ENCODE measurements at places on chromosomes 5 and 9. TPM values are rescaled to one million over a fixed set of nuclear protein-coding genes. Genes with fewer than 3 reads are reported as not detected.
A peak's percentile ranks its signal among the peaks of the same experiment; 100 is the strongest.

DNA sequence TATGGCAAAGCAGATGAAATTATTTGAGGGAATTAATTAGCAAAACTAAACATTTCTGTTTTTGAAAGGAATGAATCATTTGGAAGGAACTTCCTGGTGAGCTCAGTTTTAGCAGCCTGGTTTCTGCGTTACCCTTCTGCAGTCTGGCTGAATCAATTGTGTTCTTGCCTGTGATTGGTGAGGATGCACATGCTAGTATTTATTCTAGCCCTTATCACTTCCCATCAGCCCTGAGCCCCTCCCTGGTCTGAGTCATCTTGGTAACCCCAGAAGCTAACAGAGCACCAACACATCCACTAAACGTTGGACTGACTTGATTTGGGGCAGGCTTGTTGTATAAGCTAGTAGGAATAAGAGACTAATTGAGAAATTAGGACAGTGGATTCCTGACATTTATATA lies 6.6 kb downstream of the TJP2 start:
- DNase-seq, result peak; percentile 80

Gene EMB
- 4.1 TPM for total RNA-seq

- DNase-seq, result peak; percentile 1
Measured at GRCh38 chr5:1005904-1006655, 2.5 kb upstream of the NKD2 start.

DNA sequence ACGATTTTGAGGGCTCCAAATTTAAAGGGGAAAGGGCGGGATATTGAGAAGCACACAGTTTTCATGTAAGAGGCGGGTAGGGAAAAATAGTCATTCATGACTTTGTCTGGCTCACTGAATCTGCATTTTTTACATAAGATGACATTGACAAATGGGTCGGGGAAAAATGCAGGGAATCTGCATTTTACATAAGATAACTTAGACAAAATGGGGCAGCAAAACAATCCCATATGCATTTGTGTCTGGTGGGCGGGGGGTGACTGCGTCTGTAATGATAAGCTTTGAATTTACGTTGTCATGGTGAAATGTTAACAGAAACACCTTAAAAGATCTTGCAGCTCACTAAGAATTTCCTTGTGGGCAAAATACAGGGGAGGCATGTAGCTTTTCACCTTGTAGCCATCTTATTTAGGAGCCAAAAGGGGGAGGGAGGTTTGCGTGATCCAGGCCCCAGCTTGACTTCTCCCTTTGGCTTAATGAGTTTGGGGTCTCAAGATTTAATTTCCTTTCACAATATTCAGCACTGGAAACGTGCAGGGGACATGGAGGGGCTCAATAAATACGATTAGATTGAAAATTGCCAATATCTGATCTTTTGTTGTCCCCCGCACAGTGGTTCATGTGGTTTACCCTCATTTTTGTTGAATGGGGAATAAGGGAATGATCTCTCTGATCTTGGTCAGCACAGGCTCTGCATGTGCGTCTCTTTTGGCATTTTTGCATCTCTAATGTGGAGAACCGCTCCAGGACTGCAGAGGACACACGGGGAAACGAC lies 41.1 kb upstream of the GADD45G start:
- DNase-seq, result no peak

- no peak for DNase-seq
Measured at GRCh38 chr5:998246-999031, 10.2 kb upstream of the NKD2 start.

Gene REXO4
- total RNA-seq, result 36.0 TPM

DNA sequence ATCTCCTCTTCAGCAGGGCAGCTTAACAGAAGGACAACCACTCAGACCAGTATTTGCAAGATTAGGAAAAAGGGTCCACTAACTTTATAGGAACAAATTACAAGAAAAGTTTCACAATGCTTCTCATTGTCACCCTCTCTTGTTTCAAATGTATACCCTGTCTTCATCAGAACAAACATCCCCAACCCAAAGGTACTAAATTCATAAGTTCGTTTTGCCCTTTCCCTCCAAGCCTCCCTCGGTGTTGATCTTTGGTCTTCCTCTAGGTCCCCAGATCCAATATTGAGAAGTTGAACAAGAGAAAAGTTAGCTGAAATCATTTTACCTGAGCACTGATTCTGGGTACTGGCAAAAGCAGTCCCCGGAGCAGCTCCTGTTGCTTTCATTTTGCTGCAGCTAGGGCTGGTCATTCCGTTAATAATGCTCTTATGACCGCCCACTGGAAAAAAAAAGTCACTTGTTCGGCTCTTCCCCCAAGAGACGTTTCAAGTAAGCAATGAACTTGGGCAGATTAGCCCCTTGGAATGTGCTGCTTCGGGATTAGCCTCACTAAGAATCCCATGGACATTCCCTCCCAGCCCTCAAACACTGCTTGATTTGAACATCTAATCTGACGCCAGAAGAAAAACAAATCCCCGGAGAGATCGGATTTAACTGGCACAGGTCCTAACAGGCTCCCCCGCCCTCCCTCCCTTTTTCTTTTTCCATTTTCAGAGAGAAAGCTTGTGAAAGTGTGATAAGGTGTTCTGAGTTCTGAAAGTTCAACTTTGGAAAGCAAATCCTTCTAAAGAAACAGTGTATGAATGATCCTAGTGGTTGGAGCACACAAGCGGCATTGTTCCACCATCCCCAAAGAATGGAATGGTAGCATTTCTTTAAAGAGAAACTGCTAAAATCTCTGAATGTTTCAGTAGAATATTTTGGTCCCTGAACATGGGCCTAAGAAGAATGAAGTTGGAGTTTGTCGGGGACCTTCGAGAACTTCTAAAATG lies 252.5 kb downstream of the TRPM3 start:
- peak; percentile 1 for DNase-seq

Gene SLC36A2
- total RNA-seq, result not detected

Gene GAS1
- 12.4 TPM for total RNA-seq

Gene DPM2
- 38.9 TPM for total RNA-seq

- DNase-seq, result no peak
Measured at GRCh38 chr9:83992407-83992806, 11.8 kb downstream of the RMI1 start.

GRCh38 chr9:81410201-81410600 lies 279.1 kb downstream of the TLE1 start:
- DNase-seq, result peak; percentile 30

DNA sequence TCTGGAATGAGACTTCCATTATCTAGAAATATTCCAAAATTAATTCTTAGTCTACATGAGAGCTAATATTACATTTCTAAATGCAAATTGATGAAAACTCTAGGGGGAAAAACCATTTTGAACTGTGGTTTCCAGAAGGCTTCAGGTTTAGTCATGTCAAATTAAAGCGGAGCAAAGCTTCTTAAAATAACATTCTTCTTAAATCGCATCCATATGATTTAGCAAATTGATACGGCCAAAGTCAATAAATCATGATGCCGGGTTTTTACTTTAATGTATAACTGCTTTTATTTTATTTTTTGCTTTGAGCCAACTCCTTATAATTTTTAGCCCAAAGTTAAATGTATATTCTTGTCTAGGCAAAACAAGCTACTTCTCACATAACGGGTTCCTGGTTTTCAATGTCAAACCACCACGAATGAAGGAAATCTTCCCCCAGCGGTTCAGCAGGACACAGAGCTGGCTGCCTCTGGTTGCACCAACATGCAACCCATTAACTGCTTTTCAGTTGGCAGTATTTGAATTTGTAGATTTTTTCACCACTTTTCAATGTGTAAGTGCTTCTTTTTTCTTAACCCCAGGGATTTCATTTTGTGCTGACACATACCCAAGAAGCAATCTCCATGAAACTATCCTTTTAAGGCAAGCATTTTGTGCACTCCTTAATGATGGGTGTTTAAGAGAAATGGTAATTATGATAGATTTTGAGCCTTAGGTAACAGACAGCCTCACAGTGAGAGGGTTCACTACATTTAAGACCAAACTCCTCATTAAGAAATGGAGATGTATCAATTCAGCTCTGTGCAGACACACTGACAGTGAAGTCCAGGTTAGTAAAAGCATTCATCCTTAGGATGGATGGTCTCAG lies 35.5 kb downstream of the EFNA5 start:
- DNase-seq, result no peak

Gene PAPPA
- total RNA-seq, result 0.10 TPM

DNA sequence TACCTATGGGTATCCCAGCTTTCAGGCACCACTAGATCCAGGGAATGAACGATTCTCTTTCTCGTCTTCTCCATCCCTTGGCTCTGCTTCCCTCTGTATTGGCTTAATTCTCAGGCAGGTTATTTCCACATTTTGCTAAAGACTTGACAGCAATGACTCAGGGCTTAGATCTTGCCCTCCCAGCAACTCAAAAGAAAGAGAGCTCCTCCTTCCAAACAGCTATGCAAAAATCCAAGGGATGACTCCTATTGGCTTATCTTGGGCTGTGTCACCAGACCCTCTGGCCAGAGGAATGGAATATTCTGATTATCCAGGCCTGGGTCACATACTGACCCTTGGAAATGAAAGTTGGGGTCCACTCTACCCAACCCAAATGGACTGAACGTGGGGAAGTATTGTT lies 270.2 kb downstream of the NTRK2 start:
- no peak for DNase-seq

DNA sequence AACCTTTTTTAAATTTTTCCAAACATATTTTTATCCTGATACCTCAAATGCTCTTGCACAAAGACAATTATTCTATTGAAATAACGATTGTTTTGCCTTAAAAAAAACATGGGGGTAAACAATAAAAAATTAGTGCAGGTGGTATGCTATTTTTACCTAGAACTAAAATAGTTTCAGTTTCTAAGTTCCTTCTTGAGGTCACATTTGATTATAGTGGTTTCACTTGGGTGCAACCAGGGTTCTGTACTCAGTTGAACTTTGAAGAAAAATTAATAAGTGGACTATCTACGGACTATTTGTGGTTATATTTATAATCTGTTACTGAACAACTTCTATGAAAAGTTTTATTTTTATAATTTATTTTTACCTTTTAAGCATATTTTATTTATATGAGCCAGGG lies 387.1 kb upstream of the IZUMO3 start:
- no peak for DNase-seq

Gene CDH6
- 242 TPM for total RNA-seq

- no peak for DNase-seq
Measured at GRCh38 chr5:137309290-137309689, 189.8 kb downstream of the SPOCK1 start.

Gene F2RL1
- 1.2 TPM for total RNA-seq

Gene LURAP1L
- 67.0 TPM for total RNA-seq

- no peak for DNase-seq
Measured at GRCh38 chr9:89742660-89743059, 137.8 kb downstream of the GADD45G start.

DNA sequence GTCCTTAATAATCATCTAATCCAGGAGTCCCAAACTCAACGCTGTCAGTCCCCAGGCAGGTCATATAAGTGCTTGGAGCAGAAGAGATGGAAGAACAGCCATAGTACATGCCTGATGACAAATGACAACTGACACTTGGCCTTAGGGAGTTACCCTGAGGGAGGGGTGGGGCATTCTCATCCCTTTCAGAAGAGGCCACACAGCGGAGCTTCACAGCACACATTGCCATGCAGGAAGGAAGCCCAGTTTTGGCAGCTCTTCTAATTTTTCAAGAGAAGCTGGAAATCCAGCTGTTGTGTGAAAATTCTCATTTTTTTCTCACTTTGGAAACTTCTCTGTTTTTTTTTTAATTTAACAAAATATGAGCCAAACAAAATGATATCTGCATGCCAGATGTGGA lies 89.0 kb downstream of the ASTN2 start:
- no peak for DNase-seq

DNA sequence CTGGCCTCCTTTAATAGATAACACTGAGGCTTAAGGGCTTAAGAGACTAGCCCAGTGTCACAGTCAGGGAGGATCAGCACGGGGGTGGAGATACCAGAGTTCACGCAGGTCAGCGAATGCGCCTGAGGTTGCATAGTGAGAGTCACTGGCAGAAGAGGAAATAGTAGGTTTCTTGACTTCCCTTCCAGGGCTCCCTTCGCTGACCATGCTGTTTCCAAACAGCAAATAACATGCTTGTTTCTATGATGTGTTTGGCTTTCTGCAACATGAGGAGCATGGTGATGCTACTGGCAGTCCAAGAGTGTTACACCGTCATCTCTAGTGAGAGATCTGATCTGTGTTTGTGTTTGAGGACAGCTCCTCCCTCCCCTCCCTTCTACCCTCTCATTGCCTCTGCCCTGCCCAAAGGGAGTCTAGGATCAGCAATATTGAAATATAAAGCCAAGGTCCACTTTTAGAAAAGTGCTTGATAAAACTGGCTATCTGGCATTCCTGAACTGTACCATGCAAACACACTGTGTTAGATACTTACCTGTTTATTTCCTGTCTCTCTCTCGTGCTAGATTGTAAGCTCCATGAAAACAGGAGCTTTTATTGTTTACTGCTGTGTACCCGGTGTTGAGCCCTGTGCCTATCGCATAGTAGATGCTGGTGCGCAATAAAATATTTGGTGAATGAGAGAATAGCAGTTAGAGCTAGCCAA lies 12.3 kb downstream of the TLE4 start:
- no peak for DNase-seq

DNA sequence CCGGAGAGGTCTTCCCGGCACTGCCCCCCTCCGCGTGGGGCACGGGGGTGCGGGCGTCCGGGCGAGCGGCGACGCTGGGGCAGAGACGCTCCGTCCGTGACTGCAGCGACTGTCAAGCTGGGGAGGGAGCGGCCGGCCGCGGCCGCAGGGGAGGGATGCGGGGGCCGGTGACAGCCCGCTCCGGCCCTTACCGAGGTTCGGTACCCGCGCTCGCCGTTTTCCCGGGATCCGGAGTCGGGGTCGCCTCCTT lies 400 bp downstream of the KDM4C start:
- DNase-seq, result peak; percentile 4

- no peak for DNase-seq
Measured at GRCh38 chr5:80070338-80071056, 35.3 kb downstream of the THBS4 start.

- DNase-seq, result no peak
Measured at GRCh38 chr5:105836268-105836667, 1834.5 kb downstream of the EFNA5 start.

Gene MACROH2A1
- total RNA-seq, result 404 TPM
